HT1080 (cell line): ENCODE measurements at places on chromosomes 6 and 20. TPM values are rescaled to one million over a fixed set of nuclear protein-coding genes. Genes with fewer than 3 reads are reported as not detected.

GFOD1 gene
- 4.7 and 6.6 TPM in 2 replicates for total RNA-seq

BPIFB1 gene
- total RNA-seq: not detected in 2 replicates

PI16 gene
- total RNA-seq: 0.08 TPM in 1 of 2 replicates, not detected in the other

CCDC170 gene
- total RNA-seq: not detected in 2 replicates

VWA7 gene
- 0.77 and 0.79 TPM in 2 replicates for total RNA-seq

TNNC2 gene
- not detected in 2 replicates for total RNA-seq

EPB41L1 gene
- 19.8 and 31.3 TPM in 2 replicates for total RNA-seq

DNA sequence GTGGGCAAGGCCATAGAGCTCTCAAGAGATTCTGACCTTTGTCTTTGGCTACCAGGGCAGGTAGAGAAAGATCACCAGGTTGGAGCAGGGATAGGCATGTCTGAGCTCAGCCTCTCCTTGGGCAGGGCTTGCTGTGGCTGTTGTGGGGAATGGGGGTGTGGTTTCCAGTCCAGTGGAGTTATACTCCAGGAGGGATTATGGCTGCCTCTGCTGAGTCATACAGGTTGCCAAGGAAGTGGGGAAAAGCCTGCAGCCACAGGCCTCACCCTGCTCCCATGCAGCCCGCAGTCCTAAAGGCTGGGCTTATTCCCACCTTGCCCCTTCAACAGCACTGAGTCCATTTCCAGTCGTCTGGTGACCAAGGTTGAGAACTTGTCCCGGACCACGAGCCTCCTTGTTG is 21.9 kb downstream of the MEP1A start:
- peak; percentile 79 for DNase-seq

GRCh38 chr6:99151634-99152346 is 197.7 kb downstream of the FAXC start:
- DNase-seq: peak; percentile 28

DNA sequence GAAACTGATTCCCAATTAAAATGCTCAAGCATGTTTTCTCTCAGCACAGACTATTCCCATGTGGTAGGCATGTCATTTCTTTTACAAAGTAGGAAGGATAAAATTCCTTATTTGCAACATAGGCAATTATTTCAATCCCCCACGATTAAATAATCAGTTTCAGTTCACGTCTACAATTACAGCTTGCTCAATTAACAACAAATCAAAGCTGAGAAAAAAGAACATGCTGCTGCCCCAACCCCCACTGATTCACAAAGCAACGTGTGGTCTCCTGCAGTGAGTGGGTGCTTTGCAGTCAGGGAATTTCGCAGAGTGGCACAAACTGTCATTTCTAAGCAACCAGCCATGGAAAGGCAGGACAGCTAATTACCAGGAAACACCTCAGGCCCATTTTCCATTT is 17.0 kb downstream of the RNASET2 start:
- DNase-seq: no peak

DNA sequence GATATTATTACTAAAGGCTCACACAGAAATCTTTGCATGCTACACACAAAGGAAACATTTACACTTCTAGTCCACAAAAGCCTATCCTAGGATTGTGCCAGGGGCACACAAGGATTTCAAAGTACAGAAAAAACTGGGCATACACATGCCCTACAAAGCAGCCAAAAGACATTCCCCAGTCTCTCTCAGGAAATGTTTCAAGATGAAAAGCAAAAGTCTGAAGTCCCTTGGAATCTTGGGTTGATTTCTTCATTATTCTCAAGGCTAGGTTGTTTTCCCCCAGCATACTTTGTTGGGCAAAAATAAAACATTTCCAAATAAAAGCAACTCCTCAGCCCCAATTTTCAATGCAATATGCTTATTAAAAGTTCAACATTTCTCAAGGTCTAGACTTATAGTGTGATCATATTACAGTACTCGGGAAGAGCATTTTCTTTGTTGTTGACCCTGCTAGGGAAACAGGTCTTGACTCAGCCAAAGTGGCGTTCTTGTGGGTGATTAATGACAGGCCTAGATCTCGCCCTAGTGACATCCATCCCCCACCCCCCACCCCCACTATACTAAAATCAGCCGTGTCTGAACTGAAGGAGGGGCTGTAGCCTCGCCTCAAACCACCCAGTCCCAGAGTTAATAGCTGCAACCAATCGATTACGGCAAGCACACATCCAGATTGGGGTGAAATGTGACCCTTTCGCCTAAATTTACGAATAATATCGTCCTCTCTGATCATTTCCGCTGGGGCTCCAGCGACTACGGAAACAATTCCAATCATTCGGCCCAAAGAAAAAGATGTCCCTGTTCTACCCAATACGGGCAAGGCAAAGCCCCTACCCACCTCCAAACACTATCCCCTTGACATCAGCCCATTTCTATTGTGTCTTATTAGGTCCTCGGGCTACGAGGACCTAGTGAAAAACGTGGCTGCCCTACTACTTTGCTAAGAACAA is 1.4 kb downstream of the AKIRIN2 start:
- DNase-seq: peak; percentile 84

DNA sequence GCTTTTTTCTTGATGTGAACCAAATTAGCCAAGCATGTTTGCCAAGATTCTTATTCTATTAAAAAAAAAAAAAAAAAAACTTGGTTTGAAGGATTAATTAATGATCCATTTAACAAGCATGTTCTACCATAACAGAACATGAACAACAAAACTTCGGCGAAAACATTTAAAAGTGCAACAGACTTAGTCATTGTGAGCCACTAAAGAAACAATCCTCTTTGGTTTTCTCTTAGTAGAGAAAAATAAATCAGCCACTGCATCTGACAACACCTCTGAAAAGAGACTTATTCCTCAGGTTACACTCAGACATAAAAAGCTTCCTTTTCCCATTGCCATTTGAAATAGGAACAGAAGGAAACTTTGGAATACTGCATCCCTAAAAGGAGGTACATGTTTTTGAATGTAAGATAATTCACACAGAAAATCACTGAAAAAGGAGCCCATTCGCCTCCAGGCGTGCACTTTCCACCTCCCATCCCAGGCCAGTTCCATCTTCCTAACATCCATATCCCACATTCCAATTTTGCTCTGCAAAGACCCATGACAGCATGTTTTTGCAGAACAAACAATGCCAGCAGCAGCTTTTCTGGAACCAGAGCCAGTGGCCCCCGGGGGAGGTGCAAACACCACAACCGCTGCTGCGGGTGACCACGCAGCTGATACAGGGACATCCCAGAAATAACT is 79.5 kb downstream of the ZMYND8 start:
- DNase-seq: no peak

GRCh38 chr6:161394437-161394836 is 120.6 kb upstream of the AGPAT4 start:
- no peak for DNase-seq

DNA sequence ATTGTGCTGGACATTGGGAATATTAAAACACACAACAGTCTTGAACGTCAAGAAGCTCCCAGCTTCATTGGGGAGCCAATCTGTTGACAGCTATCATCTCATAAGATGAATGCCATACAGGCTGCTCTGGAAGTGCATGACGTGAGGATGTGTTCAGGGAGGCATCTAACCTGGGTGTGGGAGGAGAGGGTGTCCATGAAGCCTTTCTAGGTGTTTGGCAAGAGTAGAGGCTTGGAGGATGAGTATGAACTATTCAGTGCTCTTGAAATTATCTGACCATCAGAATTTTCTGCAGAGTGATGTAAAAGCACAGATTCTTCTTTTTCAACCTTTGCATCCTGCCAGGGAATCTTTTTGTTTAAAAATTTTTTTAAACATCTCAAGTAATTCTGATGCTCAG is 11.6 kb downstream of the AKAP7 start:
- DNase-seq: no peak

DNA sequence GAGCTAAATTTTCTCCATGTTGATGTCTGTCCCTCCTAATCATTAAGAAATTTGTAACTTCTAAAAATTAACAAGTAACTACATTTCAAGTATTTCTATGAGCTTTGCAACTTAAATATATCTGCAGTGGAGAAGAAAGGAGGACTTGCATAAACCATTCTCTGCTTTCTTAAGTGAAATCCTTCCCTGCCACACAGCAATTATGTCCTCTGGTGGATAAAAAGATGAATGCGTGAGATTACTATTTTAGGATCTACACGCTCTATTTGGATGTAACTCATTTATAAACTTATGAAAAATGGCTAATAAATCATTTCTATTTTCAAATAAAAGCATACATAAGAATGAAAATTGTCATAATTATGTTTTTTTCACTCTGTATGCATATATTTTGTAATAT is 338.0 kb upstream of the PTCHD4 start:
- DNase-seq: peak; percentile 15

DNA sequence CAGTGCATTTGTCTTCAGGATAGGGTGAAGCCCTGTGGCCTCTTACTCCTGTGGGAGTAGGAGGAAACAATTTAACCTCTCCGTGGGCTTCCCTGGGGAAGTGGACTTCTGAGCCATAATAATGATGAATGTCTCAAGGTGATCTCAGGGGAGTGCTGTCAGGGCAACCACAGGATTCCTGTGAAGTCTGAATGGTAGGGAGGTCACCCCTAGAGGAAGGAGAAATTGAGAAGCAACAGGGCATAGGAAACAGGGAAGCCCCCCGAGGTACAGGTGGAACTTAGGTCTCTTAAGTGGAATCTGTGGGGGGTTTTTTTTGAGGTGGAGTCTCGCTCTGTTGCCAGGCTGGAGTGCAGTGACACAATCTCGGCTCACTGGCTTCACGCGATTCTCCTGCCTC is 26.9 kb downstream of the STK35 start:
- DNase-seq: no peak

DNA sequence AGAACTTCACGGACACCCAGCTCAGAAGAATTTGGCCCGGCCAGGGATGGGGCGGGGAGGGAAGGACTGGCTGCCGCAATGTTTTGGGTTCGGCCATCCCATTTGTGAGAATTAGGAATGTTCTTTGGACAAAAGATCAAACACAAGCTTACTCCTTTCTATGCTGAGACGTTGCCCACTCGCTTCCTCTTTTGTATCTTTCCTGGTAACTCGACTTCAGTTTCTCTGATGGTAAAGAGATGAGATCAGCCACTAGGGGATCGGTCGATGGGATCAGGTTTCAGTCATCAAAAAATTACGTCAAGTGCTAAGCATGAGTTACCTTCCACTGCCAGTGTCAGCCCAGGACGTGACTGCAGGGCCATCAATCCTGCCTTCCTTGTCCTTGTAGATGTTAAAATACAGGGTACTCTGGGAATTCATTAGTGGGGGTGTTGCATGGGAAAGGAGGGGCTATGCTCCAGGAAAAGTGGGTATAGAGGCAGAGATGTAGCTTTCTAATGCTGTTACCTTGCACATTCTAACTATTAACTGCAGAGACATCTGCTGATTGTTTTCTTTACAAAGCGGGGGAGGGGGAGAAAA is 190.2 kb downstream of the TSHZ2 start:
- peak; percentile 30 for DNase-seq

DNA sequence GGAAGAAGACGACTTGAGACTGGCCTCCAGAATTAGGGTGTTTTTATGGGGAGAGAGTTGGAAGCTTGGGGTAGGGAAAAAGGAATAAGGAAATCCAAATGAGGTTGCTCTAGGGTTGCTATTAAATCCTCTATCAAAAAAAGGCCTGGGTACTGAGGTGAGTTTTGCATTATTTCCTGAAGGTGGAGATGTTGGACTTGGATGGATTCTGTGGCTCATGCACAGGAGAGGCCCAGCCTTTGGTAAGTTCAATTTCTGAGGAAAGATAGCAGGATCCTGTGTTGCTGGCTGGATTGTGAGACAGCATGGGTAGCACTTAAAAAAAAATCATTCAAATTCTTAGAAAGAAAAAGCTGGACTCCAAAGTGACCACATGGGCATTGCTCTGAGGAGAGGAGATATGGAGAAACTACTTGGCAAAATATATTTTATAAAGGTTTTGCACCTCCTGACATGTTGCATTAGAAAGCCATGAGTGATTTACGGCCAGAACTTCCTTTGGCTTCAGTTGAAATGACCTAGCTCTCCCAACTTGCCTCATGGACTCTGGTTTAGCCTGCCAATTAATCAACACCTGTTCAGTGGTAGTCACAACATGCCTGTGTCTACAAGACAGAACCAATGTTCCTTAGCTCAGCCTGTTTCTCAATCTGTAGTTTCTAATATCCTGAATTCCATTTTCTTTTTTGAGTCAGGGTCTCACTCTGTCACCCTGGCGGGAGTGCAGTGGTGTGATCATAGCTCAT is 152.1 kb upstream of the RALGAPA2 start:
- peak; percentile 20 for DNase-seq

GRCh38 chr6:157514659-157515496 is 133.9 kb downstream of the ZDHHC14 start:
- peak; percentile 84 for DNase-seq

DNA sequence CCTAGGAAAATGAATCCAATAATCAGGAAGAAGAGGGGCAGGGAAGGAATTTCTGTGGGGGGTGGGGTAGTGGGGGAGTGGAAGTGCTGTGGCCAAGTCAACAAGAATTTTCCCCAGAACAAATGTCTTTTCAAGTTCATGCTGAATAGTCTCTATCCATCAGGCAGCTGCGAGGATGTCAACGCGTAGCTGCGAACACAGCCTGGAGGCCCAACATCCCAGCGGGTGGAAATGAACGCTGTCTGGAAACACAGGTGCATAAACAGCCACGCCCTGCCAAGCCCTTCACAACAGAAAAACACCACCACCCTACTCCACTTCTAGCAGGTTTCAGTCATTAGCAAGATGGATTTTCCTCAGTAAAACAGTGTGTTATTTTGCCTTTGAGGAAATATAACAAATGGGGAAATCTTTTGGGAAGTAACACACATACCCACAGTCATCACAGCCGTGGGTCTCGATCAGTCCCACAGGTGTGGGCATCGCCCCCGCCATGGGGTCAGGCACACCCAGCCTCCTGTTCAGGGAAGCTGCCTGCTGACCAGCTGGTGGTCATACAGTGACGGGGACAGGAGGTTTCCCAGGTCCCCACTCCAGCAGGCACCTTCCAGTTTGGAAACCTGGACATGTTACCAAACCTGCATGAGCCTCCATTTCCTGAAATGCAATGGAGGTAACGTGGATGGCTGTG is 112.1 kb upstream of the THBS2 start:
- DNase-seq: no peak

DNA sequence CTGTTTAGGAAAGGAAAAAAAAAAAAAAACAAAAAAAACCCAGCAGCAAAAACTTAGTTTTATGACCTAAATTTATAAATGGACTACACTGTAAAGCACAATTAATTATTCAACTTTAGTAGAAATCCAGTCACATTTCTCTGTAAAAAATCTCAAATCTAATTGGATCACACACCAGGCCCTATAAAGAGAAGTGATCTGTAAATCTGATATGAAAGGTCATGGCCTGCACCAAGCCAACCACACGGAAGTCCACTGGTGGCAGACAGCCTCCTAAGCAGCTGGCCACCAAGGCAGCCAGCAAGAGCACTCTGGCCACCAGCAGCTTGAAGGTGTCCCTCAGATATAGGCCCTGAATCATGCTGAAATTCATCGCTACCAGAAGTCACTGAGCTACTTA is 131.6 kb downstream of the HFE start:
- no peak for DNase-seq

- DNase-seq: no peak
Observed at GRCh38 chr6:37512400-37513011, 12.8 kb upstream of the CCDC167 start.

GRCh38 chr20:49570828-49571552 is 3.1 kb upstream of the PTGIS start:
- DNase-seq: peak; percentile 20
